ENCODE measurements at places on chromosomes 1 and 21.
A peak's percentile ranks its signal among the peaks of the same experiment; 100 is the strongest.

- DNase-seq, result no peak
Measured at GRCh38 chr21:31647650-31648049, 11.8 kb upstream of the SOD1 start.

GRCh38 chr1:205633421-205633976, 1.7 kb upstream of the ELK4 start:
- no peak for DNase-seq

GRCh38 chr1:223815865-223816264, 29.9 kb downstream of the TP53BP2 start:
- DNase-seq, result no peak

DNA sequence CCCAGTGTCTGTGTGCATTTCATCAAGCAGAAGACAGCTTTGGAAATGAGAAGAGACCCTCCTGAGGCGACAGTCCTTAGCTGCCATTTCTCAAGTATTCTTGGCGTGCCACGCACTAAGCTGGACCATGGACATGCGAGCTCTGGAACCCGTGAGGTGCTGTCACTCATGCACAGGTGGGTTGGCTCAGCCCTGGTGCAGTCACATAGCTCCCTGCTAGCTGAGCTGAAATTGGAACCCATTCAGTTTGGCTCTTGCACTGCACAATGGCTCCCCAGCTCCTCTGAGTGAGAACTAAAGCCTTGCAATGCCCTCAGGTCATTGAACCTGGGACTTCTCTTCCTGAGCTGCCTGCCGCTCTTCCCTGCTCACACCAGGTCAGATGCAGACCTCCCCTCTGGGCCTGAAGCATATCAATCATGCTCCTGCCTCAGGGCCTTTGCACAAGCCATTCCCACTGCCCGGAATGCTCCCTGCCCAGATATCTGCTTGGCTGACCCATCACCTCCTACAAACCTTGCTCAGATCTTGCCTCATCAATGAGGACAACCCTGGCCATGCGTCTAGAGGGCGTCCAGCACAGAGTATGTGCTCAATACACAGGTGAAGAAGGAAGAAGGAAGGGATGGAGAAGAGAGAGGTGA, 6.3 kb upstream of the SRARP start:
- no peak for DNase-seq

GRCh38 chr1:220267630-220268029, 4.6 kb downstream of the RAB3GAP2 start:
- no peak for DNase-seq

DNA sequence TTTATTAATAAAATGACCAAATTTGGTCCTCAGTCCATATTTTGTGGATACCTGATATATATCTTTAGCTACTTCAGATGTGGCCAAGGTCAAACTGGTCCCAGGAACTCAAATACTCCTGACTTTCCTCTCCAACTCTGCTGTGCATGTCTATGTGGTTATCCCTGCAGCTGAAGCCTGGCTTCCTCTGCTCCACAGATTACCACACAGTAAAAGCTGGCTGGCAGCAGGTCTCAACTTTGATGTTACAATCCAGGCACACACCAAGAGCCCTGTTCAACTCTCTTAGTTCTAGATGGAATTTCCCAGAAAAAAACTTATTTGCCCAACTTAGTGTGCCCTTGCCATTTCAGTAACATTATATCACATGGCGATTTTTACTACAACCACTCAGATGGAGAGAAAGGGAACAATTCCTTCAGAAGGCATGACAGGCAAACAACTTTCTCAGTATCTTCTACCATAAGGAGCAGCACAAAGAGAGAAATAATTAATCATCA, 479.5 kb downstream of the PLPP3 start:
- no peak for DNase-seq

- DNase-seq, result peak; percentile 44
Measured at GRCh38 chr1:246058466-246058865, 448.6 kb downstream of the SMYD3 start.

- no peak for DNase-seq
Measured at GRCh38 chr21:37562920-37563640, 196.5 kb downstream of the DYRK1A start.

GRCh38 chr1:48099072-48099773, 102.0 kb upstream of the TRABD2B start:
- DNase-seq, result no peak

GRCh38 chr1:85283475-85284199, 7.2 kb upstream of the BCL10 start:
- DNase-seq, result no peak

GRCh38 chr21:38323721-38324531, 67.1 kb downstream of the KCNJ15 start:
- no peak for DNase-seq

DNA sequence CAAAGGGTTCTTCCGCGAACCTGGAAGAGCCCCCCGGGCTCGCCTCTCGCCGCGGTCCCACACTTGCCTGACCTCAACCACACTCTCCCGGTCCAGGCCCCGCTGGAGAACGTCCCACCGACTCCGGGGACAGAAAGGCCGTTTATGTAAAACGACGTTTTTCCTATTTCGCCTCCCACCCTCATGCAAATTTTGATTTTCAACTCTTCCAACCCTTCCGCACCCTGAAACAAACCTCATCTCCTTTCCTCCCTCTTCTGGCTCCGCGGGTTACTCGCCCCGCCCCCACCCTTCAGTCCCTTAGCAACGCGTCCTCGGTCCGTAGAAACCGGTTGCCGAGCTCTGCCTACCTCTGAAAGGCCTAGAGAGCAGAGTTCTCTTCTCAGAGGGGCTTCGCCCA, at the start of gene C1orf141:
TSS of gene C1orf141 (minus strand) at position 276 of the 400 bp plus-strand sequence. CDS start 7,730 bp downstream, outside the sequence.
- DNase-seq, result peak; percentile 66

GRCh38 chr1:66159800-66160199, 367.1 kb downstream of the PDE4B start:
- no peak for DNase-seq

GRCh38 chr1:31762726-31763670, 1.1 kb downstream of the ADGRB2 start:
- DNase-seq, result peak; percentile 71

GRCh38 chr1:63877816-63878215, 104.0 kb downstream of the ROR1 start:
- DNase-seq, result peak; percentile 49

DNA sequence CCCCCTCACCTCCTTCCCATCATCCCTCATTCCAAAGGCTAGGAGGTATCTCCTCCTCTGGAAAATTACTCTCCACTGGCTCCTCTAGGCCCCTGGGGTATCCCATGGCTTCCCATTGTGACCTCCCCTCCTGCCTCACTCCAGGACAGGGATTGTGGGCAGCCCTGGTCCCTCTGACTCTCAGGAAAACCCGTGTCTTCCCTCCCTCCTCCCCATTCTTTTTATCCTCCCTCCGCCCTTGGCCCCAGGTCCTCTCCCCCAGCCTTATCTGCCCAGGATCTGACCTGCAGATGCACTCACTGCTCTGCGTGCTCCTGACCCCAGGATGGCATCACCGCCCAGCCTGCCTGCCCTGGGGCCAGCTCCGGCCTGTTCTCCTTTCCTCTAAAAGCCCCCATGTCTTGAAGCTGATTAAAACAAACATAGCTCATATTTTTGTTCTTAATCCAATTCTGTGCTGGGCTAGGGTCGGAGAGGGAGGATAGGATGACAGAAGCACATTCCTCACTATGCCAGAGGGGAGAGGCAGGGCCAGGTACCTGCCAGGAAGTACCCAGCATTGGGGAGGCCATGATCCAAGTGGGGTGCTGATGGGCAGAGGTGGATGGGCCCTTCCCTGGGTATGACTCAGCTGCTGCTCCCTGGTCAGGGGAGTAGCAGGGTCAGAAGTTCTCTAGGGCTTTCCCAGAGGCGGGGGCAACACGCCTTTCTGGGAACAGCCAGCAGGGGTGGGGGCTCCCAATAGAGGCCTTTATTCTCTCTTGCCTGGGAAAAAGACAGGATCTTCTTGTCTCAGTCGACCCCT, 13.8 kb upstream of the UBL4B start:
- DNase-seq, result no peak

DNA sequence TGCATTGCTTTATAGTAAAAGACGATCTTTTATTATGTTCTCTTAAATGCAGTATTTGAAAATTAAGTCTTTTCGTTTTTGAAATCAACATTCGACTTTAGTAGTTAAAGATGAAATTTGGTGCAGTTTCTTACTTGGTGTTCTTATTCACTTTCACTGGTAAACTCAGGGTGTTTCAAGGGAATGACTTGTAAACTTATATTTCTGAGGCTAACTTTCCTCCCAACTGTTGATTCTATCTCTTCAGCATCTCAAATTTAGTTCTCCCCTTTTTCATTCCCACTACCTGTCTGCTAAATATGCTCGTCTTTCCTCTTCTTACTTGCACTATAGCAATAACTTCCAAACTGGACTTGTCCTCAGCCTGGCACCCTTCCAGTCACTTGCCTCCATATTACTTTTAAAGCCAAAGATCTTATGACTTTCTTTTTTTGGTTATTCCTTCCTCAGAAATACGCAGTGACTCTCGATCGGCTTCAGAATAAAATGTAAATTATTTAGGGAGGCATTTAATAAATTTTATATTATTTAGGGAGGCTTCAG, 988 bp downstream of the SLC35A3 start:
- peak; percentile 6 for DNase-seq

- DNase-seq, result no peak
Measured at GRCh38 chr1:177925006-177925405, 44.9 kb downstream of the SEC16B start.

DNA sequence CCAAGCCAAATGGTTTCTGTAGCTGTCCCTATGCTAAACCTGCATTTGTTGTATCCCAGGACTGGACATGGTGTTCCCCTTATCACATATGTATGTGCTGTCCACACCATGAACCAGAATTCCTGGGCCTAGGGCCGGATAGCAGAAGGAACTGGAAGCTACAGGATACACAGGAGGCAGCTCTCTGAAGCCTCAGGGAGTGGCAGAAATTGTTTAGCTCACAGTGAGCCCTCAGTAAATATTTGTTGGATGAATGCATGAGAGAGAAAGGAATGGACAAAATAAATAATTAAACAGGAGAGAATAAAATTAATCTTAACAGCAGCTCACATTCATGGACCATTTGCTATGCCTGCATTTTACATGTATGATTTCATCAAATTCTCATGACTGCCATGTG, 2.1 kb downstream of the NIPAL3 start:
- no peak for DNase-seq

DNA sequence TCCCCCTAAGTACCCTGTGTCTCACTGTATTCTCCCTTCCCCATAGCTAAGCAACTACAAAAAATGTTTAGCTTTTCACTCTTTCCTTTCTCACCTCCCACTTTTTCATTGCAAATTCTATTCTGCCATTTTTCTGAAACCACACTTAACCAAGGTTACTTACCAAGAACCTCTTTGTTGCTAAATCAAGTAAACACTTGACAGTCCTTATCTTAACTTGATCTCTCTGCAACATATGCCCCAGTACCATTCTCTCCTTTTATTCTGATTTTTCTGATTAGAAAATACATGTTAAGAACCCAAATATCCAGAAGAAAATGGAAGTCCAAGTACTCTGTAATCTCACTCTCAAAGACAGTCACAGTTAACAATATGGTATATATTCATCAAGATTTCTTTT, 16.0 kb downstream of the EVI5 start:
- no peak for DNase-seq

DNA sequence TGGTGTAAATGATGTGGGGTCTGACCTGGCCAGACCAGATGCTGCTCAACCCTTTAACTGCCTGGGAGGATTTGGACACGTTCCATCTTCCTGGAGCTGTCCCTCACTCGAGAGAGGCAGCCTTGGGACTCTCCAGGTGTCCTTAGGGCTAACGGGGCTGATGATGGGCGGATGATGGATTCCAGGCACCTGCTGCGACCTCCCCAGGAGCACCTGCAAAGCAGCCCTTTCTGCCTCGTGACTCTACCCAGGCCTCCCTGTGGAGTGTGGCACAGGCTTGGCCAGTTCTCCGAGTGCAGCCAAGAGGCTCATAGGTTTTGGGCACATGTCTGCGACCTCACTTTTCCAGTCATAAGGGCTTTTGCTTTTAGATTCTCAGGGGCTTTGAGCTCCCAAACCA, 12.3 kb upstream of the TRIM17 start:
- DNase-seq, result no peak

DNA sequence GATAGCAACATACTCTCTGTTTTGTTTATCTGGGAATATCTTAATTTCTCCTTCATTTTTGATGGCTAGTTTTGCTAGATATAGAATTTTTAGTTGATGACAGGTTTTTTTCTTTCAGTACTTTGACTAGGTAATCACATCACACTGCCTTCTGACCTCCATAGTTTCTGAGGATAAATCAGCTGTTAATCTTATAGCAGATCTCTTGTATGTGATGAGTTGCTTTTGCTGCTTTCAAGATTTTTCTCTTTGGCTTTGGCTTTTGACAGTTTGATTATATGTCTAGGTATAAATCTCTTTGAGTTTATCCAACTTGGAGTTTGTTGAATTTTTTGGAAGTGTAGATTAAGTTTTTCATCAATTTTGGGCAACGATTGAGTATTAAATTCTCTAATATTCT, 142.6 kb downstream of the ZNF644 start:
- DNase-seq, result no peak

DNA sequence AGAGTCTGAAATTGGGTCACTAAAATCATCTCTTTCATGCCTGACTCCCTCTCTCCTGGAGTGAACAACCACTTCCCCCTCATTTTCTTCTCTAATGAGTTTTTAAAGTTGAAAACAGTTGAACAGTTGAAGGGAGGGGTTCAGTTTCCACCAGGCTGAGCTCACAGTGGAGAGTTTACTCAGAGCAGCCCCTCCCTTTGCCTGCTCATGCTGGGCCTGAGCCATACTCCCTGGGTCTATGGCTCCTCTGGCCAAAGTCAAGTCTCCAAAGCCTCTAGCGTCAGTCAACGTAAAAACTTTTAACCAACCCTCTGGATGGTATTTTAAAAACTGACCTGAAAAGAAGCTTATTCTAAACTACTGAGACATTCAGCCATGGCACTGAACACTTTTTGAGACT, 100.8 kb upstream of the RNPC3 start:
- DNase-seq, result no peak

Data from lung (tissue), 17 donors.